Left renal pelvis (tissue), 4 donors: ENCODE measurements at places on chromosomes 6 and 20.

- no peak for DNase-seq
These were observed 418.4 kb upstream of the JAG1 start for GRCh38 chr20:11092151-11092550.

DNA sequence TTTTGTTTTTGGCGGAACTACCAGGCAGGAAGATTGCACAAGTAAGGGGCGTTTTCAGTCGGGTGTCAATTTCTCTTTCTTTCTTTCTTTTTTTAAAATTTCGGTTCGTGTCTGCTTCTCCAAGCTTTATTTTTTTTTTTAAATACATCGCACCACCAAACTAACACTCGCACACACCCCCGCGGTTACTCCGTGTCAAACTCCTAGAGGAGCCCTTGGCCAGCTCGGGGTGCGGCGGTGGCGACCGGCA lies 338 bp downstream of the UTRN start:
- DNase-seq, result no peak

- no peak for DNase-seq
These were observed 124.9 kb downstream of the CARMIL1 start for GRCh38 chr6:25404091-25404490.

DNA sequence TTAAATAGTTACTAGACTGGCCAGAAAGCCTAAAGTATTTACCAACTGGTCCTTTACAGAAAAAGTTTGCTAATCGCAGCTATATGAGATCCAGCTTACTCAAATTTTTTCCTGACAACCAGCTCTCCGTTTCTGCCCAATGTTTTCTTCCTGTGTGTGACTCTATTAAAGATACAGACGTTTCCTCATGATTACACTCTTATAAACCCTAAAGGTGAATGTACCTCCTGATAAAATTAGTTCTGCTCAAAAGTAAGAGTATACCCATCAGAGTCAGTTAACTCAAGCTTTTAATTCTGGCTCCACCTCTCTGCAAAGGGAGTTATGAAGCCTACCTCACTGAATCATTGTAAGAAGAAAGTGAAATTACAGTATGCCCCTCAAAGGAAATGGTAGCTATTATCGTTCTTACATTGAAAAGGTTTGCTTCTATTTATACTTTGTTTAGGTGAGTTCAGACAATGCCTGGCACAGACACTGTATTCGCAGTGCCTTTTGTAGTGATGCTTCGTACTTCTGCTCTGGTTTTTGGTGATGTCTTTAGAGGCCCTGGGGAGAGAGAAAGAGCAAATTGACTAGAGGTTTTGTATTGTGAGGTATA lies 10.2 kb upstream of the MROH8 start:
- DNase-seq, result no peak

DNA sequence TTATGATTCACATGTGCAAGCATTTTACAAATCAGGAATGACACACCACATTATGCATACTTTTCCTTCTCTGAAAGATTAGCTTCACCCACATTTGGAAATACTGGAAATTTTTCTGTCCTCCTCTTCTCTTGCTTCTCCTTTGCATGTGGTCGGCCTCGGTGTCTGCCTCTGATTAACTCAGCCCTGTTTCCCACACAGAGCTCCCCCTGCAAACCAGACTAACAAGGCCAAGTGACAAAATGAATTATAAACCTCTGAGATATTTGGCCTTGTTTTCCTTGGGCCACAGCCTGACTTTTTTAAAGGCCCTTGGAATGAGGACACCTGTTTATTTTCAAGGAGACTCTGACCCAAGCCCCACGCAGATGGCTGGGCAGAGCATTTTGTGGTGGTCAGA lies 9.0 kb upstream of the CCN6 start:
- DNase-seq, result no peak

GRCh38 chr20:1241456-1241855 lies 15.6 kb downstream of the RAD21L1 start:
- DNase-seq, result no peak

- no peak for DNase-seq
These were observed 161.1 kb downstream of the DLL1 start for GRCh38 chr6:170129691-170130171.

GRCh38 chr6:73062130-73062529 lies 163.2 kb downstream of the KHDC1L start:
- no peak for DNase-seq

DNA sequence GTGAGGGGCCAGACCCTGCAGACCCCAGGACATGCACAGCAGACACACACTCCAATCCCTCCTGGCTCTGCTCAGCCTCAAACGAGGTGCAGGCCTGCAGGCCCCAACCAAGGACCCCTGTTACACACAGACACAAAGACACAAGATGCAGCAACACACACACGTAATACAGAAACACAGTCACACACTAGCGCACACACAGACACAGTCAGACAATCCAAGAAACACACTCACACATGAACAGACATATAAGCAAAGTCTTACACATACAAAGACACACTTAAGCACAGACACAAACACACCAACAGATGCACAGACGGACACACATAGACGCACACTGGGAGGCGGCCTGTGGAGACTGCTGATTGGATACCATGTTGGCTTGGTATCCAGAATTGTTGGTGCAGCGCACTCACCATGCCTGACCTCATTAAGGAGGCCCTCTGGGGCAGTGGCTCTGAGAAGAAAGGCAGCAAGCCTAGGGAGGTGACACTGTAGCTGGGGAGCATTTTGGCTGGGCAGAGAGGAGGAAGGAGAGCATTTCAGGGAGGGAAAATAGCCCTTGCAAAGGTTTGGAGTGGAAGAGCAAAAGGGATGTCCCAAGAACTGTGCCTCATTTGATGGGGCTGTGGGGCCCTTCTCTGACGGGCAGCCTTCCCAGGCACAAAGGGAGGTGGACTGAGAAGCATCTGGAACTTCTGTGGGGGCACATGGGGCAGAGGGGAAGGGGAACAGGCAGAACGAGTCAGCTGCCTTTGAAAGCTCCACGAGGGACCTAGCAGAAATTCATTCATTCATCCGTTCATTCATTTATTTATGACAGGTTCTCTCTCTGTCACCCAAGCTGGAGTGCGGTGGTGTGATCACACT lies 1.4 kb upstream of the HSPA12B start:
- no peak for DNase-seq

DNA sequence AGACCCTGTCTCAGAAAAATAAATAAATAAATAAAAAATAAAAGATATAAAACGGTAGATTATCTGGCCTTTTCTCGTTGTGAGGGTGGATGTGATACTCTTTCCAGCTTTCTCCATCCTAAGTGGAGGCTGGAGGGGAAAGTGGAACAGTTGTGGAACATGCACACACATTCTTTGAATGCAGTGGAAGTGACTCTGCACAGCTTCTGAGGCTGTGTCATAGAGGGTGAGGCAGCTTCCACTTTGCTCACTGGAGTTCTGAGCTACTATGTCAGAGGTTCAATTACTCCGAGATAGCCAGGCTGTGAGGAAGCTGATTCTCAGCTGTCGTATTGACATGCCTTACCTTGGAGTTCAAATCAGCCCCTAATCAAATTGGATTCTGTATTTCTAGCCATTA lies 82.2 kb downstream of the CHMP4B start:
- DNase-seq, result no peak

- DNase-seq, result no peak
These were observed 14.8 kb upstream of the CEP162 start for GRCh38 chr6:84242265-84242664.

DNA sequence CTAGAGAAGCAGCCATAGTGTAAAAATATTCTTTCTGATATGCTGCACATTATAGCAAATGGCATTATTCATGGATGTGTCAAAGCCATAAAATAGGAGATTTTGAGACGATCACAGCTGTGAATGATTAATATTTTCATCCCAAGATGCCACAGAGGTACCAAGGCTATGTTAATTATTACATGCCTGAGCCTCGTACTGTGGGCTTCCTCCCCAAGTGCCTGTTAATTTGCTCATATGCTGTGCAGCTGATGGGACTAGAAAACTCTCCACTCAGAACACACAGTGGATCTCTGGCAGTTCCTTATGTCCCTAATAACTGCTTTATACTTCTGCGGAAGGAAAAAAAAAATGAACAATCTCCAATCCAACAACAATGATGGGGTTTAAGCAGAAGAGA lies 184.9 kb upstream of the TSHZ2 start:
- no peak for DNase-seq

- DNase-seq, result no peak
These were observed 181.9 kb downstream of the SYNDIG1 start for GRCh38 chr20:24651171-24651975.
